ENCODE measurements at places on chromosomes 6 and 20. TPM values are rescaled to one million over a fixed set of nuclear protein-coding genes. Genes with fewer than 3 reads are reported as not detected.

RSPH4A gene
- 0.32 TPM for total RNA-seq

CTAGE9 gene
- total RNA-seq, result not detected

OR2J3 gene
- total RNA-seq, result not detected

SLC12A5 gene
- under 0.01 TPM for total RNA-seq

PLCB4 gene
- total RNA-seq, result 3.2 TPM

GPX6 gene
- not detected for total RNA-seq

PRPH2 gene
- total RNA-seq, result 2.6 TPM

GTF3C6 gene
- 65.2 TPM for total RNA-seq

All from fibroblast of villous mesenchyme (primary cell).